ENCODE measurements at places on chromosomes 6 and 20. TPM values are rescaled to one million over a fixed set of nuclear protein-coding genes. Genes with fewer than 3 reads are reported as not detected.

The LST1 gene
- 69.8 TPM for total RNA-seq

The PTK6 gene
- 2.3 TPM for total RNA-seq

The HIVEP2 gene
- total RNA-seq: 30.5 TPM

DNA sequence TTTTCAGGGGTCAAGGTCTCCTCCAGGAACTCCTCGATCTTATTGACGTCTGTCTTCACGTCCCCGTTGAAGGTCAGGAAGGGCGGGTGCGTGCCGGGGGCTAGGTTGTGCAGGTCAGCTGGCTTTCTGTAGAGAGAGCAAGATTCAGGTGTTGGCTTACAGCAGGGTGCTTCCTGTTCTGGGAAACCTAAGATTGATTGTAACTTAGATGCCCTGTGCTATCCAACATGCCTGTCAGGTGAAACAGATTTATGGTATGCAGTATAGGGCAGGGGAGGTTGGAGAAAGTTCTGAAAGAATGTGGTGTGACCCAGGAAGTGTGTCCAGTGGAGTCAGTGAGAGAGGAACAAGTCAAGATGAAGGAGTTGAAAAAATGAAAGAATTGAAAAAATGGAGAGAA, 66.4 kb downstream of the CLIC5 start:
- no peak for DNase-seq

GRCh38 chr6:153045271-153045670, 42.8 kb upstream of the MTRF1L start:
- no peak for DNase-seq

GRCh38 chr6:161954077-161954476, 680.2 kb upstream of the AGPAT4 start:
- no peak for DNase-seq

DNA sequence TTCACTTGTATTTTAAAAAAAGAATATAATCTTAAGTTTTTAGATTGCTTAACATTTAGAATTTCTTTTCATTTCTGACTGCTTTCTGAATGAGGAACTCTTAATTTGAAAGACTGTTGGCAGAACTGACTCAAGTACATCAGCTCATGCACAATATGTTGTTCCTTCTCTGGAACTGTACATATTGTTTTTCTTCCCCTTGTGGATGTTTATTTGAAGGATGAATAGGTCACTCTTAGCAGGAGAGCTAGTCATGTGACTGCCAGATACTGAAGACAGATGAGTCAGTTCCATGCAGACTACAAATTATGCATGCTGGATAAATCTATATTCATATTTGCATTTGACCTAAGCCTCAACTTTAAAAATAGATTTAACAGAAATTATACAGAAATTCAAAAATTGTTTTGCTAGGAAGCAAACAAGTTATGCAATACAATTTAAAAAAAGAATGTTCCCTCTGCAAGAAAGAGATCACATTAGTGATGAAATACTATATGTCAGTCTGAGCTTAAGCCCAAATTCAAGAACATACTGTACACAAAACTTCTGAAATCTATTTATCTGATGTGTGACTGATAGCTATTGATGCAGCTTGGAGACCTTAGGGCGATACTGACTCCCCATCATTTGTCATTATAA, 1274.9 kb upstream of the GJE1 start:
- no peak for DNase-seq
